ENCODE measurements at places on chromosomes 6 and 20.

DNA sequence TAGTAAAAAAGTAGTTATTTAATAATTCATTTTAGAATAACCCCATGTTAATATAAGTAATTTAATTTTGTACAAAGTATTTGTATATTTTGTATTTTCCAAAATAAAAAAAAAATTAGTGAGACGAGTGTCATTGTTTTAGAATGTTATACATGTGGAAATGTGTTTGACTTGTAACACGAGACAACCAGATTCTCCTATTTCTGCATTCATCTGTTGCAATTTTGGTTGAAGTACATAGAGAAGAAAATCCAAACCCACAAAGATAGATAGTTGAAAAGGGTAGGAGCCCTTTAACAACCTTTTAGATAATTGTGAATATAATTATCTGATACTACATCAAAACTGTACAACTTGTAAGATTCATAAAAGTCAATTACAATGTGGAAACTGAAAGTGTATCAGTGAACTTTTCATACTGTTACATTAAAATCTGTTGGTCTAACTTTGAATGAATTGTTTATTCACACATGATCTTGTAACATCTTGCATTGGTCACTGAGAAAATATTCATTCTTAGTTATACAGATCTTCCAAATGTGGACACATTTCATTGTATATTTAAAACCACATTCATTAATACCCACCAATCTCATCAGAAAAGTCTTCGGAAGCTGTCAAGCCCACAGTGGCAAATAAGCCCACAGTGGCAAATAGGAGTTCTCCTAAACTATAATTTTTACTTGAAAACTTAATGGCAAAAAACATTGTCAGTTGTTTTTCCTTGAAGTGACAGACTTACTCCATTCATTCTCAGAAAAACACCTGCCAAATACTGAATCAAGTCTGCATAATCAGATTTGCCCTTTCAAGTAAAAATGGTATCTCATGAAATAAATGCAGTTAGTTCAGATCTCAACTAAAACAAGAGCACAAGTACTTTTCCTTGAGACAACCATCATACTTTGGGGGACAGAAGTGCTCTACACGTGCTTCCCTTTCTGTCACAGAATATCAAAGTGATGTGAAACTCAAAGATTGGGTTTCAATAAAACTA is 52.8 kb downstream of the FKBP5 start:
- no peak for DNase-seq

- DNase-seq, result no peak
These were observed 93.7 kb upstream of the SCGN start for GRCh38 chr6:25558155-25558817.

- DNase-seq, result no peak
These were observed 4.5 kb downstream of the SNX5 start for GRCh38 chr20:17964073-17964472.

DNA sequence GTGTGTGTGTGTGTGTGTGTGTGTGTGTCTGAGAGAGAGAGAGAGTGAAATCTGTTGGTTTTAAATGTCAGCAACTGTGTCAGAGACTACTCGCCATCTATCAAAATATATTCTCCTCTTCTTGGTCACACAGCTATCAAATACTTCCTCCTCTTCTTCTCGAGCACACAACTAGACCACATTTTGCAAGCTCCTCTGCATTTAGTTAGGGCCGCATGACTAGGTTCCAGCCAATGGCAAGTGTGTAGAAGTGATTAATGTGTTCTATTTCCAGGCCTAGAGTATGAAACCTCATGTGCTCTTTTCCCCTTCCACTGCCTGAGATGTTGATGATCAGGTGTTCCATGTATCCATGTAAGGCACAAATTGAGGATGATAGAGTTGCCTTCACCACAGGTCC is 278.5 kb upstream of the MARCKS start:
- DNase-seq, result no peak

DNA sequence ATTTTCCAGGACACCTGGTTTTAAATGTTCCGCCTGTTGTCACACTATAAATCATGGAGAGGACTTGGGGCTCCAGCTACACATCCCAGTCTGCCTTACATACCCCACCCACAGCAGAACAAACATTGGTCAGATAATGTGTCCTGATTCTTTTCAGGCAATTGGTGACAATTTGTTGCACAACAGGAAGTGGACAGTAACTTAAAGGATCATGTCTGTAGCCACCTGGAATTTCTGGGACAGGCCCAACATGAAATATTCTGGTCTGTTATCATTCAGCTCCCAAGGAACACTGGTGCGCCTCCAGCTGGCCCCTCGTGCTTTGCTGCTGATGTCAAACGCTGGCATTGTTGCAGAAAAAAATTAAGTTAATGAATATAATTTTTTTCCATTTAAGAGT is 117.2 kb downstream of the SOBP start:
- DNase-seq, result no peak

DNA sequence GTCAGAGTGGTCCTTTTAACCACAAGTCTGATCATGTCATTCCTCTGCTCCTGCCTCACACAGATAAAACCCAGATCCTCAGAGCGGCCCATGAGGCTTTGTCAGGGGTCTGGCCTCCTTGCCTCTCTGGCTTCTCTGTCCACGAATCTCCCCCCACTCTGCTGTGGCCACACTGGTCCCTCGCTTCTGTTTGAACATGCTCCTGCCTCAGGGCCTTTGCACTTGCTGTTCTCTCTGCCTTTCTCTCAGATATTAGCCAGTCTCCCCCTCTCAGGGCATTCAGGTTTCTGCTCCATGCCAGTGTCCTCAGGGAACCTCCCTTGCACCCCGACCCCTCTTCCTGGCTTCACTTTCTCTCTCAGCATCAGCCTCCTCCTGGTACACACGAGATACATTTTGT is 518.5 kb downstream of the PREX1 start:
- no peak for DNase-seq

DNA sequence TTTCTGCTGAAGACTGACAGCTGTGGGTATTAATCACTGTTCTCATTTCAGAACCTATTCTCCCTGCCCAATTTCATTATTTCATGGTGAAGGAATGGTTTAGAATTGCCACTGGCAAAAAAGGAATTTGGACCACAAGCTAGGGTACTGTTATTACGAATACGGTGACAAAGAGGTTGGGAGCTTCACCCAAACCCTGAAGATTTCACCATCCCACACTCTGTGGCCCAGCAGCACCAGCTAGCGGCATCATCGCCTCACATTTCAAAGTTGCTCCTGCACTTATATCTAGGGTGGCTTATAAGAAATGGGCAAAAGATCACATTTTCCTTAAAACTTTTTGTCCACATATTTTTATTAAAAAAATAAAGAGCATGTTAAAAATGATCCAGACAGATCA is 236.1 kb downstream of the SYNDIG1 start:
- DNase-seq, result no peak

DNA sequence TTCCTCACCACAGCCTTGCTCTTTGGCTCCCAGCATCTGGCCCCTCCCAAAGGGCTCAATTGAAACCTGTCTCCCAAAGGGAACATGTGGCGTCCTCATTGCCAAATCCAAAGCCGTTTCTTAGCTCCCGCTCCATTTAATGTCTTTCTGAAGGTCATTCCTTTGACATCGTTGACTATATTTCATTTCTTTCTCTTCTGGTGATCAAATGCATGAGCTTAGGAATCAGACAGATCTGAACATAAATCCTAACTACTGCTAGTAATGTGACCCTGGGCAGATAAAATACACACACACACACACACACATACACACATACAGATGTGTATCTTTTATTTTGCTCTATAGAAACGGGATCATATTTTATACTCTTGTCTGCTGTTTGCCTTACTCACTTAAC is 964.7 kb upstream of the FLRT3 start:
- DNase-seq, result no peak

DNA sequence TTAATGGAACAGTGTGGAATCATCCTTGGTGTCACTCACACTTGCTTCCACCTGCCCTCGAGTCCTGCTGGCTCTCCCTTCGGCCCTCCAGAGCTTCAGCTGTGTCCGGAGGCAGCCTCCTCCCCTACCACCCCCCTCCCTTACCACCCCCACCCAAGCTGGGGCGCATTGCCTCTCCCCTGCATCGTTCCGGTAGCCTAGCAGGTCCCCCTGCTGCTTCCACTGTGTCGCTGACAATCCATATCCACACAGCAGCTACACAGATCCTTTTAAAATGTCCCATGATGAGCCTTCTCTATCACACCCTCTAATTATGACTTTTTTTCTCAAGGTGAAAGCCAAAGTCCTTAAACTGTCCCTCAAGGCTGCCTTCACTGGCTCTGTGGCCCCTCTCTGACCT is 117.6 kb downstream of the TIAM2 start:
- no peak for DNase-seq

DNA sequence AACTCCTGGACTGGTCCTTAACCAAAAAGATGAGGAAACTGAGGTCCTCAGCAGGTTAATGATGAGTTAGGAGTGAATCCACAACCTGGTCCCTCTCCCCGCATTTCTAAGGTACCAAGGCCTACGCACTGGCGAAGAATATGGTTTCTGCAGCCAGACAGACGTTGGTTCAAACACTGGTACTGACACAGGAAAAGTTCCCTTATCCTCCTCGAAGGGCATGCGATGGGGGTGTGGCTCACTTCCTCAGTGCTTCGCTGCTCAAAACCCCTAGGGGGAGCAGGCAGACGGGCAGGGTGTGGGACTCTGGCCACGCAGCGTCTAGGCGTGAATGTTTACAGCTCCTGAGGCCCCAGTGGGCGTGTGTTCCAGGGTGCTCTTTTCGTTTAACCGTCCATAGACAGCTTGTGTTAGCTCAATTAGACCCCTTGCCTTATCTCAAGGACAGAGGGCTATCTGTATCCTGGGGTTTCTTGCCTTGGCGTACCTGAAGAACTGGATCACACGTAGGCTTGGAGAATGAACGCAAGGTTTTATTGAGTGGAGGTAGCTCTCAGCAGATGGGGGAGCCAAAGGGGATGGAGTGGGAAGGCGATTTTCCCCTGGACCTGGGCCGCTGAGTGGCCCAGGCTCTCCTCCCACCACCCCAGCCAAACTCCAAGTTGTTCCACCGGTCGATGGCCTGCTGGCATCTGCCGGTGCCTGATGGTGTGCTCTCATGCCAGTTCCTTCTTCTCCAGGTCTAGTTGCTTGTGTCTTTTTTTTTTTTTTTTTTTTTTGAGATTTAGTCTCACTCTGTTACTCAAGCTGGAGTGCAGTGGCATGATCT is 31.8 kb upstream of the PTPN1 start:
- DNase-seq, result no peak

- no peak for DNase-seq
These were observed 48.1 kb downstream of the PRL start for GRCh38 chr6:22248513-22249308.

- no peak for DNase-seq
These were observed 73.2 kb downstream of the GRM4 start for GRCh38 chr6:34072727-34073126.

DNA sequence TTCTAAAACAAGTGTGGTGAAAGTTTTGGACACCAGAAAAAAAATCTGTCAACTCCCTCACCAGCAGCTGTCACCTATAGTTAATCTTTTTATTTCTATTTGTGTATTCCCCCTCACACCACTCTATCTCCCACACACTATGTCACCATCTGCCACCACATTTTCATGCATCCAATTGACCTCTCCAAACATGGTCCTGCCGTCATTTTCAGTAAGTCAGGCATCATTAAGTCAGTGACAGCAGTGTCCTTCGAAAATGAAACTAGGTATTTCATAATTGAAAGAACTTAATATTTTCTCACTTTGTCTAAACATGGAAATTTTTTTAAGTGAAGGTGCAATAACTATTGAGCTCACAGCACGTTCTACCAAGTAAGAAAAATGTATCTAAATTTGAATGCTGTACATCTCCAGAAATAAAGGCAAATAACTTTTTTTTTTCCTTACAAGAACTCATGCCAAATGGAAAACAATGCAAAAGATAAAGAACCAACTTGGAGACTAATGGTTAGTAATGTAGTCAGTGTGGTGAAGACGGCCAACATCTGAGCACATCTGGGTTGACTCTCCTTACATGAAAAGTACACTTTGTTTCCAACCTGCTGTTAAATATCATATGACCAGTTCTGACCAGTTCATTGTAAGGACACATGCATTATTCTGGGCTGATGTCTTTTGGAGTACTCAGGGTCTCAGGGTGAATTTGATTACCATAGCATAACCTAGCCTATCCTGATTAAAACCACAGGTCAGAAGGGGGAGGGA is 623.3 kb upstream of the MANEA start:
- no peak for DNase-seq

DNA sequence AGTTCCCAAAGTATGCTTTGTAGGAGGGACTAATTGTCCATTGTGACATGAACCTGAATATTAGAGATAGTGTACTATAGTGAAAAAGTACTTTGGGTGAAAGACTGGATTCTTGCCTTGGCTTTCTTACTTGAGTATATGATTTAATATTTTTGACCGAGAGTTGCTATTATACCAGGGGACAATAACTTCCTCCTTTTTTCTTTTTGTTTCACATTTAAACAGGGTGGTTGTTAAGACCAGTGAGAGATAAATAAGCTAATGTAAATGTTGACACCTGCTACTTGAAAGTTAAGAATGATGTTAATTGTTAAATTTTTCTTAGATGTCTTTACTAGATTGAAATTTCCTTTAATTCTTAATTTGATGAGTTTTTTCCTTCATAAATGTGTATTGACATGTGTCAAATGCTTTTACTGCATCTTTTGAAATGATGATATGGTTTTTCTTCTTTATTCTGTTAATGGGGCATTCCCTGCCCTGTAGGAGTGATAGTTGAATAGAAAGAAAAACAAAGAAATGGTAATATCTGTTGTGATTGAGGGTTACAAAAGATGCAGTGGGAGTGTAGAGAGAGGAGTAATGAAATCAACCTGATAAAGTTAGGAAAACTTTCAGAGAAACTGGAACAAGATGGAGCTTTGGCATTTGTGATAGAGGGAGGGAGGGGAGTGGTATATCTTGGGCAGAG is 48.4 kb downstream of the ZFAND3 start:
- DNase-seq, result no peak

- no peak for DNase-seq
These were observed 139.4 kb upstream of the AKAP12 start for GRCh38 chr6:151100326-151100725.

GRCh38 chr6:56484669-56485068 is 158.0 kb downstream of the DST start:
- no peak for DNase-seq

DNA sequence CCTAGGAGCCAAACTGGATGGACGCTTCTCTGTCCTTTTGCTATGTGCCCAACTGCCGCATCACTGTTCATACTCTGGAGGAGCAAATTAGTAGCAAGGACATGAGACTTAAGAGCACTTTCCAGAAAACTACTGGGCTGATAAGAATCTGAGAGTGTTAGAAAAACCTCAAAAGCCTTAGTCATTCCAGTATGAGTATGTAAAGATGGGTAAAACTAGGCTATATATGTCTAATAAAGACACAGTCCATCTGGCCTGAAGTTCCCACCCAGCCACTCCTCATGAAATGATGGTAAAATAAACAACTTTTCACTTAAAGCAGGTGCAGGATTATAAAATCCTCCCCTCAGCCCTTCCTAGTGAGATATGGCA is 30.6 kb downstream of the SHLD1 start:
- no peak for DNase-seq

Measured in spinal cord (tissue), 10 donors.